ENCODE measurements at places on chromosomes 3 and 15. TPM values are rescaled to one million over a fixed set of nuclear protein-coding genes. Genes with fewer than 3 reads are reported as not detected.

DNA sequence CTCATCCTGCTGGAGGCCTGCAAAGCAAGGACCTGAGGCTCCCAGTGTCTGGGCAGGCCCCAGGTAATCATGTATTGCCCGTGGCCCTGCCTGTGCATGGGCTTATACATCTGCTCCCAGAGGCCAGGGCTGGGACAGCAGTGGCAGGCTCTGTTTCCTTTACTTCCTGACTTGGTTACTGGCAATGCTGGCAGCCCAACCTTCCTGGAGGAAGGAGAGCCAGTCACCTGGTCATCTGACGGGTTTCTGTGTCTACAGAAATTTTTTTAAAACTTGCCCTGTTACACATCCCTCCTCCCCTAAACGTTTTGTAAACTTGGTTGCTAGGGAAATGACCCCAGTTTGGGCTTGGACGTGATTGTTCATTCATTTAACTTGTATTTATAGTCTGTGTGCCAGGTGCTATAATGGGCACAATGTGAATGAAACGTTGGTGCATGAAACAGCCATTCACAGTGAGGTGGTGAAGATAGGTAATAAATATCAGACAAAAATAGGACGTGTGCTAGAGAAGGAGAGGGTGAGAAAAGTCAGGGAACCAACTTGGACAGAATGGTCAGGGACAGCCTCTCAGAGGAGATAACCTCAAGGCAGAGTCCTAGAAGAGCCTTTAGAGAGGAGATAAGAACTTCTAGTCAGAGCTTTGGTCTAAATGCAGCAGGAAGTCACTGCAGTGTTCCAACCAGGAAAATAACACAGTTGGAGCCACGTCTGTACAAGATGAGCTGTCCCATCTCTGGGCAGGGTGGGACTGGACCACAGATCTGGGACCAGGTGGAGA, 14.1 kb downstream of the TEX264 start:
- no peak for DNase-seq

DNA sequence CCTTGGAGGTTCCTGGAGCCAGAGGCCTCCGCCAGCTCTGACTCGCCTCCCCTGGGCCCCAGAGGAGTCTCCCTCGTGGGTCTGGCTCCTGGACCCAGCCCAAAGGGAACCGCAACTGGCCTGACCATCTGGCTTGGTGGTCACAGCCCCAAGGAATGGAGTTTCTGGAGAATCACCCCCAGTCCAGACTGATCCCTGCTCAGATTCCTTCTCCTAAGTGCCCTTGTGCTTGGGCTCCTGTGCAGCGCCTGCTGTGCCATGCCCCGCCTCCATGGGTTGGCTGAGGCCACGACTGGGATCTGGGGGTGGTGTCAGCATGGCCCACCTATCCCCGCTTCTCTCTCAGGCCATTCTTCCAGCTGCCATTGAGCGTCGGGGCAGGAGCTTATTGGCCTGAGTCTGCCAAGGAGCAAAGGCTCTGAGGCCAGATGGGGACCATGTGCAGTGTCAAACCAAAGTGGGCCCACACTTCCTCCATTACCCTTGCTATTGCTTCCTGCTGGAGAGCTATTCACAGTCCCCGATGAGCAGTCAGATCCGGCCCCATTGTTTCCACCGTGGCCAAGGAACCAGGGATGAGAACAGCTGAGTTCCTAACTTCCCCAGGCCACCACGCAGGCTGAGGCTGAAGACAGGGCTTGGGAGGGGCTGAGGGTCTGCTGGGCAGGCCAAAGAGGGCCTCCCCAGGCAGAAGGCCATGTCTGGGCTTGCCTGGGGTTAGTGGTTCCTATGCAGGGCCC, 19.0 kb downstream of the CSPG4 start:
- peak; percentile 53 for DNase-seq

GRCh38 chr15:76983590-76984375, 11.1 kb upstream of the PSTPIP1 start:
- DNase-seq, result no peak

DNA sequence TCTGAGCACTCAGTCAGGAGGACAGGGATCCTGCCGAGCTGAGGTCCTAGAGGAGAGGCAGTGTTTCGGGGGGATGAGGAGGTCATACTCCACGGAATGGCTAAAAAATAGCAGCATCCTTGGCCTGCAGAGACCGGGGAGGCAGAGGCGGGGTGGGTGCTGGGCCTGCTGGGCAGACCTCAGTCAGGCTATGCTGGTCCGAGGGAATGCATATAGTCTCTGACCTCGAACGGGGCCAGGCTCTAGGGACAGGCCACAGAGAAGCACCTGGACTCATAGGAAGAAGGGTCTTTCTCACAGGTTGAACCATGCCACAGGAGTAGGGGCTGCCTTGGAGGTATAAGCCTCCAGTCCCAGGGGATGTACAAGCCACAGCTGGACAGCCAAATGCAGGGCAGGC, 14.0 kb upstream of the SKIC8 start:
- DNase-seq, result no peak

- no peak for DNase-seq
Measured at GRCh38 chr3:171132873-171133272, 106.4 kb upstream of the SLC2A2 start.

DNA sequence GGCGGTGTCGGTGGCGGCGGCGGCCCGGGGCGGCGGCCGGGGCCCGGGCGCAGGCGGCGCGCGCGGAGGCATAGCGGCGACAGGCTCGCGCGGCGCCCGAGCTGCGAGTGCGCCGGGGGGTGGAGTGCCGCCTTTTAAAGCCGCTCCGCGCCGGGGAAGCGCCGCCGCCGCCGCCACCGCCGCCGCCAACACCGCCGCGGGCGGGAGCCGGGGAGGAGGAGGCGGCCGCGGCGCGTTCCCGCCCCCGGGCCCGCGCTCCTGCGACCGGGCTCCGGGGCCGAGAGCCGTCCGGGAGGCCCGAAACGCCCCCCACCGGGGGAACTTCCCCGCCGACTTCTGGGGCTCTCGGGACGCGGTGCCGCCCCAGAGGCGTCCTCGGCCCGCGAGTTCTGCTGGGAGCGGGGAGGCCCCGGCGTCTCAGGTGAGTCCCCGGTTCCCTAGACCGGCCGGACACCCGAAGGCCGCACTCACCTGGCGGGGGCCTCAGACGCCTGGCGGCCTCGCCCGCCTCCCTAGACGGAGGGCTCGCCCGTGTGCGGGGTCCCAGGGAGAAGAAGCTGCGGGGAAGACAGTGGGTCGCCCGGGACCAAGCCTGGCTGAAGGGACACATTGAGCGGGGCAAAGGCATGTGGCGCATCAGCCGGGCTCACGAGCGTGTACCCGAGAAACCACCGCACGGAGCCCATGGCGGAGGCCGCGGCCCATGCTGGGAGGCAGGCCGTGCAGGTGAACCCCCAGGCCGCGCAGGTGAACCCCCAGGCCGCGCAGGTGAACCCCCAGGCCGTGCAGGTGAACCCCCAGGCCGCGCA, at the start of gene PCSK6:
PCSK6 (minus strand) TSS at position 109 of the 809 bp plus-strand sequence; CDS start at position 72, 37 bp downstream.
- no peak for DNase-seq

- no peak for DNase-seq
Measured at GRCh38 chr3:56502738-56503137, 34.5 kb upstream of the ERC2 start.

DNA sequence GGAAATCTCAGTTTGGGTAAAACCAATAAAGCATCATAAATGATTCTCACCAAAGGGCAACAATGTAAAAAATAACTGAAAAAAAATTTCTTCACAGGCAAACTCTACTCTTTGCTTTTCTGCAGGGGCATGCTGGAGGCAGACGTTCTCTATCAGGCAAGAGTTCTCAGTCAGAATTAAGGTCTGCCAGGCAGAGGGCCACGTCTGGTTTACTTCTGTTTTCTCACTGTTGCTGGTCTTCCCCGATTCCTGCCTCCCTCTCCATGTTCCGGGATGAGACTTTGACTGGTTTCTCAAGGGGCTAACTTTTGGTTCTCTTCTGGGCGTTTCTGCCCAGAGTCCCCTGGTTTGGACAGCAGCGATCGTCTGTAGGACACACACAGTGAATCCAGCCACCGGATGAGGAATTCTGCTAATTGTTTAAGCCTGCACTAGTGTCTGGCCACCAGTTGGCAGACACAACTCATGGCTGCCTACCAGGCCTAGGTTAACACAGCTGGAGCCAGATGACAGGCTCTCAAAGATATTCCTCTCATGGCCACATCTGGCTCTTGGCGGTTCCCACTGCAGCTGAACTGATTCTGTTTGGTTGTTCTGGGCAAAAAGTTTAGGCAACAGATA, 273.1 kb downstream of the FOXP1 start:
- DNase-seq, result peak; percentile 16

- no peak for DNase-seq
Measured at GRCh38 chr3:147416931-147417330, 7.8 kb downstream of the ZIC1 start.

GRCh38 chr15:46151786-46152185, 517.0 kb downstream of the SQOR start:
- DNase-seq, result no peak

GRCh38 chr3:71657831-71658530, 67.2 kb downstream of the EIF4E3 start:
- no peak for DNase-seq

DNA sequence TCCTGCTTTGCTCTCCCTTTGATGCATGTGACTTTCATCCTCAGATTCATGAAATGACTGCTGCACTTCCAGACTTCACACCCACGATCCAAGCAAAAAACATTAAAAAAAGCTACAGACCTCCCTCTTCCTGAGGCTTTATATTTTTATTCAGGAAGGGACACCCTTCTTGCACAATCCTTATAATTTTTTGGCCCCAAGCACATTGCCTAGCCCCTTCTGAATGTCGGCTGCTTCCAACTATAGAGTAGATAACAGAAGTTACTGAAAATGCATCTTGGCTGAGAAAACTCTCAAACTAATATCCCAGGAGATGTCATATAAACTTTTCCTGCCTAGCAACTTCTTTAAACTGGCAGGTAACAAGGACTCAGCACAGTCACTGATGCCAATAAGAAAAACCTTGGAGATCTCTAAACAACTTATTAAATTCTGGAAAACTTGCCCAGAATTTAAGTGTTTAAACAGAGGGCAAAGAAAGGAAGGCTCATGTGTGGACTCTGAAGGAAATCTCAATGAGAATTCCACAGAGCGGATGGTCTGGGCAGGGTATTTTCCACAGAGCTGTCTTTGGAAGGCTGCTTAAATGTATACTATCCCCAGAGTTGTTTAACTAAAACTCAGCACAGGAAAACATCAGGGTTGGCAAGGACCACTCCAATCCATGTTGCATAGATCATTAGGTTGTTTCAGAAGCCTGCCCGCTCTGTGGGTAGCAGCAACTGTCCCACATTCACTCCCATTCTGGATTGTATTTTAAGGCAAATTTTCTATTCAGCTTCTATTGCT, 746.8 kb upstream of the LMCD1 start:
- DNase-seq, result peak; percentile 71

DNA sequence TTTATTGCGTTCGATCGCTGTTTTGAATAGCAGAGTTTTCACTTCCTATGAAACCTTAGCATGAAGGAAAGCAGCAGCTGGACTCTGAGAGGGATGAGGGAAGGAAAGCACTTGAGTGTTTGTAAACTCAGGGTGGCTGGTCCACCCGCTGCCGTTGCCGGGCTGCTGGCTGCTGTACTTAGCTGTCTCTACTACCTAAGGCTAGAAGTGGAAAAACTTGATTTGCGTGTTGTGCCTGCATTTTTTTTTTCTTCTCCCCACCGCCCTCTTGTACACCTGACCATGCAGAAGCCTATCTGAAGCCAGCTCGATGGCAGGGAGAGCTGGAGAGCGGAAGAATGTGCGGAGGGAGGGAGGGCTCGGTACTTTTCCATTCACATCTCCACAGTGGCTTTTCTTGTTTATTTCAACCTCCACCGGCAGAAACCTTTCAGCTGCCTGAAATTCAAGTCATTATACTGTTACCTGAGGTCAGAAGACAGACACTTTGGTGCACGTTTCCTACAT, 4.8 kb upstream of the BCL6 start:
- DNase-seq, result peak; percentile 73

- DNase-seq, result no peak
Measured at GRCh38 chr3:177828208-177828565, 630.9 kb upstream of the TBL1XR1 start.

The WDR93 gene
- polyA plus RNA-seq, result 0.07 TPM

The HYAL1 gene
- 2.9 TPM for polyA plus RNA-seq

The CHRFAM7A gene
- polyA plus RNA-seq, result 1.7 TPM

- DNase-seq, result peak; percentile 82
Measured at GRCh38 chr3:58062472-58062871, 54.2 kb downstream of the FLNB start.

The RHCG gene
- not detected for polyA plus RNA-seq

- no peak for DNase-seq
Measured at GRCh38 chr3:195836476-195837135, 24.9 kb upstream of the MUC4 start.

DNA sequence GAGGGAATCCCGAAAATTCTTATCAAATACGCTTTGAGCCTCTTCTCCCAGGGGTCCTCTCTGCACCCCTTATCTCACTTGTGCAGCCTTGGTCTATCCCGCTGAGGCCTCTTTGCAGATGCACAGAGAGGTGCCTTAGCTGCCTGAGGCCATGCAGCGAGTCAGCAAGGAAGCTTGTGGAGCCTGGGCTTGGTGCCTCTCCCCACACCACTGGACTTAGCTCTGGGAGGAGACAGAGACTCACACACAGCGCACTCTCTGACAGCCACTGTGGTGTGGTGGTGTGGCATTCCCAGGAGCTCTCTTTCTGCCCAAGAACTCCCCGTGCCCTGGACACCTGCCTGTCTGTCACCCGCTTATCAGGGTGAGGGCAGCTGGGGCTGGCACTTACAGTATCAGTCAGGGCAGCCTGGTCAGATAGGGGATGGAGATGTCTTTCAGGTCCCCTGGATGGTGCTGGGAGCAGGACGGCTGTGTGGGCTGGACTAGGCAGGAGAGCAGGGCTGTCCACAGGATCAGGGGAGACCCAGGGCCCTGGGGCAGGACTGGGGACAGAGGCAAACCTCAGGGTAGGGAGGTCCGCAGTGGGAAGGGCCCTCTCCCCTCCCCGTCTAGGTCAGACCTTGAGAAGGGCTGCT, 10.2 kb upstream of the LINGO1 start:
- DNase-seq, result no peak

DNA sequence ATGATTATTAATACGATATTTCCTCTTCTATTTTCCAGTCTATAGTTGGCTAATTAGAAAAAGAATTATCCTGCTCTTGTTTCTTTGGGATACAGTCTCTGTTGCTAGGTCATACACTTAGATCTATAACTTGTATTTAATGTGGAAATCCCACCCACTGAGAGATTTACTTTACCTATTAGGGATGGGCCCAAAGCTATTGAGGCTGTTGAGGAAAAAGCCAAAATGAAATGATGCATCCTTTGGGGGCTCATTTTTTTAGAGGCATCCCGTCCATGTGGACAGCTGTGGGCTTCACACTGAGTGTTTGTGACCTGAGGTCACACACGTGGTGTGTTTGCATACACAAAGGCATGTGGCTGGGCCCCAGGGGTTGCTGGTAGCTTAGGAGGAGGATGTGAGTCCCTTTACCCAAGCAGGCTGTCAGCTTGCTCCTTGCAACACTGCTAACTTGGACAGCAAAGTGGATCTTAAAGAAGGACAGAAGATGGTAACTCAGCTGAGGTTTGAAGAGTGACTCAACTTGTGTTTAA, 477.4 kb downstream of the AGBL1 start:
- peak; percentile 85 for DNase-seq
